ENCODE measurements at places on chromosomes 12 and 14.

GRCh38 chr14:68911594-68912227 is 67.4 kb downstream of the ACTN1 start:
- DNase-seq, result peak; percentile 44

- no peak for DNase-seq
Observed at GRCh38 chr14:104925855-104926609, 1.4 kb downstream of the PLD4 start.

GRCh38 chr12:113207613-113208040 is 13.6 kb upstream of the TPCN1 start:
- DNase-seq, result no peak

GRCh38 chr12:4535871-4536270 is 2.8 kb upstream of the RAD51AP1 start:
- DNase-seq, result no peak

DNA sequence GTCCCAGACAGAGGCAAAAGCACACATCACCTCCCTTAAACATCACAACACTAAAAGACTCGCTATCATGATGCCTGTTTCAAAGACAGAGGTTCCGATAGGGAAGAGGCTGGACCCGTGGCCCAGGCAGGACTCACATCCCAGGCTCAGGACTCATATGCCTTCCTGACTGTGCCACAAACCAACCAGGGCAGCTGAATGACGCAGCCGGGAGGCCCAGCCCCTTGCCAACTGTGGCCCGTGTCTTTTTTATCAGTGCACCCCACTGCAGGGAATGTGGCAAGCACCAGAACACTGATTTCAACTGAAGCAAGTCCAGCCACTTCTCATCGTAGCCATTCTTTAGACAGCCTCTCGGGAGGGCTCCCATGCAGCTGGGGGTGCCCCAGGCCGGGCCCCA is 132.3 kb downstream of the KSR2 start:
- no peak for DNase-seq

DNA sequence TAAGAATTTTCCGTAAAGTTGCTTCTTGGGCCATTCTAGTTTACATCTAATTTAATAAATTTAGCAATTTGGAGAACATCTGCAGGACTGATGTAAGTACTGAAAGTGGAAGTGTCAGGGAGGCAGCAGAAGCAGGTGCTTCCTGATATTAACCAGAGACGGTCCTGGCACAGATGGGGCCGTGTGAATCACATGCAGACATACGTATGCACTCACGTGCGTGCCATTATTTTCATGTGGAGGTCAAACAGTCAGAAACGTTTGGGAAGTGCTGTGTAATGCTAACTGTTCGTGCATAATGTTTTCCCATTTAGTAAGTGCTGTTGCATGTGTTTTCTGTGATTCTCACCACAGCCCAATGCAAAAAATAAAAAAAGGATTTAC is 87.8 kb upstream of the DYNC1H1 start:
- no peak for DNase-seq

- no peak for DNase-seq
Observed at GRCh38 chr12:25242981-25243679, 7.6 kb downstream of the KRAS start.

DNA sequence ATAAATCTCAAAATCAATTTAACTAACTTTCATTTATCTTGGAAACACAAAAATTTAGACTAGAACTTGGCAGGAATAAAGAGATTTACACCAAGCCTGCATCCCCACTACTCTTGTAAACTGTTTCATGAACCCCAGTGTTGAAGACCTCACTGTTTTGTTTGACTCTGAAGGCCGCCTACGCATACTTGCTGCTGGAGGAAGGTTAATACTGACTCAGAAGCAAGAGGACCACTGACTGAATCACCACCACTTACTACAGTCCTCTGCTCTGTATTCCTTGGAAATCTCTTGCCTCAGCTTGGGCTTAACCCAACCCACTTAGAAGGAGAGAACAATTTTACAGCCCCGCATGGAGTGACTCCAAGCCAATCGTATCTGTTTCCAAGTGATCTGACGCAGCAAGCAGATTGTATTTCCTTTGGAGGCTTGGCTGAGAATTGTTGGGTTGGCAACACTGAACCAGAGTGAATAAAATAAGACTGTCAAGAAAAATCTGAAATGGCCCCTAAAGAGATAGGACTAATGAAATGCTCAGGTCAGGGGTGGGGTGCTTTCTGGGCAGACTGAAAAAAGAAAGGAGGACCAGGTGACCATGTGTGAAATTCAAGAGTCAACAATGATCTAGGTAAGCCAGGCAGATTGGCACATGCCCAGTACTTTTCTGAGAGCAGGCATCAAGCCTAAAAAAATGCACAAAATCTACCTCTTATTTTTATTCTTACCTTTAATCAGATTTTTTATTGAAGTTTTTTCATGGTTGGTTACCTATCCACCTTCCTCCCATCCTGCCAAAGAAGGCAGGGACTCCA is 248.6 kb downstream of the ZFP36L1 start:
- DNase-seq, result no peak

DNA sequence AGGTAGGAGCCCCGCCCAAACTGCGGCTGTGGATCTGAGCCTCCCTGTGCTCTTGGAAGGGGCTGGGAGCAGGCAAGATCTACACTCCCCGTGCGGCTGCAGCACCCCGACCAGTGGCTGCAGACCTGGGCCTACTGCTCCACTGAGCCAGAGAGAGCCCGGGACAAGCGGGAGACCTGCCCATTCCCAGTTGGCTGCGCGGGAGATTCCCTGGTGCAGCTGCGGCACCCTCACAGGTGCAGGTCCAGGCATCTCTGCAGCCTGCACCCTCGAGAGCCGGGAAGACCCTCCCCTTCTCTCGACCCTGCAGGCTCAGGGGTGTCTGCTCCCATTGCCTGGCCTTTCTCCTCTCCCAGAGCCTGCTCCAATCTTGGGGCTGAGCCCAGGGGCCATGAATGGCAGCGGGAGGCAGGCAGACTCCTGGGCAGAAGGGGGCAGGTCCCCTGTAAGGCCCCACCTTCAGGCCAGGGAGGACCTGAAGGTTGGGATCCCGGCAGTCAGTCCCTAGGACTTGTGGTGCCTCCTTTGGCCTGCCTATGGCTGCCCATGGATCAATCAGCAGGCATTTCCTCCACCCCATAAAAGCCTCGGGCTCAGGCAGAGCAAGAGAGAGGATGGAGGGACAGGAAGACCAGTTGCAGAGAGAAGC is 8.8 kb upstream of the A2M start:
- no peak for DNase-seq

DNA sequence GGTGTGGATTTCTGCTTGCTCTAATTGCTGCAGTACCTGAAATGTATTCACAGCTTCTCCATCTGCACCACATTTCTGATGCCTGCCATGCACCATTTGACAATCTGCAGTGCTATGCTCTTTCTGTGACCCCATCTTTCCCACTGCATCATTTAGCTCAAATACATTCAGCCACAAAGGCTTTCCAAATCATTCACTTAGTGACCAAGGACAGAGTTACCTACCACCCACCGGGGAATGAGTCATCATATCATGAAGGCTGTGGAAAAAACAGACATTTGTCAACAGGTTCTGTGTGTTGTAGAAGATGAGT is 465.5 kb upstream of the ATP2B1 start:
- DNase-seq, result no peak

GRCh38 chr12:96383991-96384390 is 16.2 kb downstream of the CDK17 start:
- DNase-seq, result no peak

DNA sequence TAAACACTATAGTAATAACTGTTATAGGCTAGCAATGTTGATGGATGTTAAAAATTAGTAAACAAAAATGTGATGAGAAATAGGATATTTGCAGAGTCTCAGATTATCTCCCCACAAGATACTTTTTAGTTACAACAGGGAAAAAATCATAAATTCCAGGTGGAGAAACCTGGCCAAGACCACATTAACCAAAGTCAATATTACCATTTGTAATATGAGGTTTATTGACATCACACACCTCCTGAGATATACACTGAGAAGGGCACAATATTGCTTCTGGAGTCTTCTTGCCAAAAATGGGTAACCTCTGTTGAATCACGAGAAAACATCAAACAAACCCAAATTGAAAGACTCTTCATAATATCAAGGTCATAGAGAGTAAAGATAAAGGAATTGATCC is 72.3 kb upstream of the AMIGO2 start:
- DNase-seq, result no peak

GRCh38 chr14:87049950-87050349 is 943.0 kb downstream of the GALC start:
- DNase-seq, result no peak

DNA sequence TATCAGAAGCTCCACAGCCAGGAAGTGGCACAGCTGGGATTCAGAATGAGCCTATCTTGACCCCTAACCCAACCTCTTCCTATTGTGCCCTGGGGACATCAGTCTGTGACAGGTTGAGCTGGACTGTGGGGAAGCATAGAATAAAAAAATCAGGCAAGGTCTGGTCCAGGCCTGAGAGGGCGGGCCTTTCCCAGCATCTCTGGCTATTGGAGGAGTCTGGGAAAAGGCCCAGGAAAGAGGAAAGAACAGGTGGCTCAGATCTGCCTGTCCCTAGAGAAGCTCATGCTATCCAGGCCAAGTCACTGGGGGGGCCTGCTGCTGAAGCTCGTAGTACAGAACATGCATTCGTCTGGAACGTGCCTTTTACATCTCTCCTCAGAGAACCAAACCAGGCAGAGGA is 100.5 kb downstream of the PPM1H start:
- no peak for DNase-seq

DNA sequence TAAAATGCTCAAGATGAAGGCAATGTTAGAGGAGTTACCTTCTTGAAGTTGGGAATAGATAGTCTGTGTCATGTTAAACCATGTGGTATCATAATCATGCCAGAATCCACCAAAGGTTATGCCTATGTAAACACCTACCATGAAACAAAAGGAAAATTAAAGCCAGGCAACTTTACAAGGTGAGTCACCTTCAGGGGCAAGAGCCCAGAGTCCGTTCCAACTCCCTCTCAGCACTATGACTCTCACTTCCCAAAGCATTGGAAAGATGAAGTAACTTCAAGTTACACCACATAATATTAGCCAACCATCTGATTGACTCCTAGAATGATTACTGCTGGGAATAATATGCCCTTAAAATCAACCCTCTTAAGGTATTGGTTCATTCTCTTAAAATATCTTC is 38.5 kb downstream of the CATSPERB start:
- no peak for DNase-seq

- no peak for DNase-seq
Observed at GRCh38 chr12:50706606-50707005, 57.3 kb upstream of the ATF1 start.

- no peak for DNase-seq
Observed at GRCh38 chr14:92774572-92774971, 19.5 kb upstream of the GOLGA5 start.

GRCh38 chr12:89070603-89071002 is 281.7 kb downstream of the DUSP6 start:
- DNase-seq, result no peak

DNA sequence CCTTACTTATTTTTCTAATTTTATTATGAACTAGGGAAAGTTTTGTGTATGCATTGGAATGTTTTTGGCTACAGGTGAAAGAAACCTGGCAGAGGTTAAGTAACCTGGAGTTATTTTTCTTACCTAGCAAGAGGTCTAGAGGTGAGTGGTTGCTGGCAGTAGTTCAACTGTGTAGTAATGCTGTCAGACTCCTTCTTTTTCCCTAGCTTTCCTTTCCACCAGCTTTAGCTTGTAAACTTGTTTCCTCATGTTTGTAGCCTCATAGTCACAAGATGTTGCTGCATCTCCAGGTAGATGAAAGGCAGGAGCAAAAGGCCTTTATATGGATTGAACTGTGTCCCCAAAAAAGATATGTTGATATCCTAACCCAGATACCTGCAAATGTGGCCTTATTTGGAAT is 105.1 kb upstream of the AMIGO2 start:
- DNase-seq, result no peak

- DNase-seq, result no peak
Observed at GRCh38 chr14:33909380-33910084, 41.3 kb downstream of the EGLN3 start.

DNA sequence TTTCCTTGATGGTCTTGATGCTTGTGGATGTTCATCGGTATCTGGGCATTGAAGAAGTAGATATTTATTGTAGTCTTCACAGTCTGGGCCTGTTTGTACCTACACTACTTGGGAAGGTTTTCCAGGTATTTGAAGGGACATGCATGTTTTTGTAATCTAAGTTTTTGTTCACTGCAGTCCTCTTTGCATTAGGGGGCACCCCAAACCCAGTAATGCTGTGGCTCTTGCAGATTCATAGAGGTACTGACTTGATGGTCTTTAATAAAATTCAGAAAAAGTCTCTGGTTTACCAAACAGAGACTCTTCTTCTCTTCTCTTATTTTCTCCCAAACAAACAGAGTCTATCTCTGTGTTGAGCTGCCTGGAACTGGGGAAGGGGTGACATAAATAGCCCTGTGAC is 150.9 kb upstream of the SLC16A7 start:
- no peak for DNase-seq

All from NCI-H187 (cell line).